RKO (cell line): ENCODE measurements at places on chromosomes 6 and 20.

- DNase-seq = peak; percentile 4
These were observed 22.1 kb upstream of the ADGRF1 start for GRCh38 chr6:47064274-47064673.

DNA sequence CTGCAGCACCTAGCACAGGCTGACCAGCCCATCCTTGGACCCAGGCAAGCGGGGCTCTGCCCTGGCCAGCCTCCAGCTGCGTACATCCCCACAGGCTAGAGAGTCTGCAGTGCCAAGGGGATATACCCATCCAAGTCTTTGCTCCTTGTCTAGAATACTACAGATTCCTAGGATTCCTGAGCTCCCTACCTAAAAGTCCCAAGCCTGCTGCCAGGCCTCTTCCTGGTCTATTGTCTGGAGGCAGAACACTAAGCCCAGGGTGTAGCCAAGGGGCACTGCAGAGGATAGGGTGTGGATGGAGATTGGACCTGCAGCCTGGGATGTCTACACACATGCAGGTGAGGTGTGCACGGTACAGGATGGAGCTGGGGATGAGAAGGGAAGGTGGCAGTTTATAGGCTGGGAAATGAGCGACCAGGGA lies 90.0 kb upstream of the SIRPA start:
- no peak for DNase-seq

DNA sequence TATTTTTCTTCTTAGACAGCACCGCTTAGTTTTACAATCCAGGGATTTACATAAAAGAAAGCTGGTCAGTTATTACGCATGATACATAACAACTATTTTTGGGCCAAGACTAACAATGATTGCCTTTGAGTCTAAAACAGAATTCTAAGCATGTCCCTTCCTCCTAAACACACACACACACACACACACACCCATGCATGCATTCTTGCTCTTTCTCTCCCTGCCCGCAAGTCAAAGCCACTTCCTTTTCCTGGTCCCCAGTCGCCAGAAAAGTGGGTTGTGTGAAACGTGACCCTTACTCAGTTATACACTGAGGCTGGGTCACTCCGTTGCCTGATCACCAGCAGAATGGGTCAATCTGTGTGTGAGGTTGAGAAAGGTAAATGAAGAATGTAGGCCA lies 31.4 kb downstream of the FYN start:
- DNase-seq = no peak

DNA sequence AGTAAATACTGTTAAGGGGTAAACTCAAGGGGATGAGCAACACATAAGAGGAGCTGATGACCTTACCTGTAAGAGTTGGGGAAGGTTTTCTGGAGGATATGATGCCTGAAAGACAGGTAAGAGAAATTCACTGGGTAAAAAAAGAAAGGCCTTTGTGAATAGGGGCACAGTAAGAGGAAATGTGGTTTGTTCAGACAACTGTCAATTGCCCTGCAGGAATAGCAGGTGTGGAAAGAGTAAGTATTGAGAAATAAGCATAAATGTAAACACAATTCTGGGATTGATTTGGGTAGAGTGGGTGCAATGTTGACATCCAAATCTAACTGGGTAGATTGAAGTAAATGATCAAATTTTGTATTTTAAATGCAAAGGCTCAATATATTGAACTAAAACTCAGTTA lies 670.0 kb downstream of the DHX35 start:
- DNase-seq = no peak

- DNase-seq = no peak
These were observed 245.1 kb upstream of the AFDN start for GRCh38 chr6:167581637-167582036.

GRCh38 chr6:88167352-88167937 lies 1.3 kb upstream of the CNR1 start:
- DNase-seq = no peak

DNA sequence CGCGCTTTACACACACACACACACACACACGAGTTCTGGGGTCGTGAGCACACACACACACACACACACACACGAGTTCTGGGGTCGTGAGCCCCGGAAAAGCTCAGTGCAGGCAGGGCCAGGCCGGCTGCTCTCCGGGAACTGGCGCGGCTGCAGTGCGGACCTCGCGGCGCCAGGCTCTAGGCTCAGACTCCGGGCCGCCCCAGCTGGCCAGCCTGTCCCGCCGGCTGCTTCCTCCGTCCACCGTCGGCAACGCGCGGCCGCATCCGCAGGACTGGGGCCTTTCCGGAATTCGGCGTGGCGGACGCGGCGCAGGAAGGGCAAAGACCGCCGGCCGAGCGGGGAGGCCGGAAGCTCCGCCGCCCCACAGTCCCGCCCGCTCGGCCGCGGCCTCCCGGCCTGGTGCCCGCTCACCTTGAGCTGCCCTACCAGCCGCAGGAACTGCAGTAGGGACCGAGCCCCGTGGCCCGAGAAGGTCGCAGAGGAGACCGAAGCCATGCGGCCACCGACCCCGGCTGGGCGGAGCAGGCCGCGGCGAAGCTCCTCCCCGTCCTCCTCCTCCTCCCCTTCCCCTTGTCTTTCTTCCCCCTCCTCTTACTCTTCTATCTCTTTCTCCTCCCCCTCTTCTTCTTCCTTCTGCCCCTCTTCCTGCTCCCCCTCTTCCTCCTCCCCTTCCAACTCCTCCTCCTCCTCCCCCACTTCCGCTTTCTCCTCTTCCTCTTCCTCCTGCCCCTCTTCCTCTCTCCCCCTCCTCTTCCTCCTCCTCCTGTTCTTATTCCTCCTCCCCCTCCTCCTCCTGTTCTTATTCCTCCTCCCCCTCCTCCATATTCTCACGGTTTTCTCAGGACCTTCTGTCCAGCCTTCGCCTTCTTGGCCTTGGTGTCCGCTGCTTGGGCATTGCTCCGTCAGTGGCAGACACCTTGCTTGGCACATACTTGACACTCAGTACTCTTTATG lies at the start of gene HDDC2:
TSS of gene HDDC2 (minus strand) at position 533 of the 957 bp plus-strand sequence. CDS start at position 498, 35 bp downstream.
- DNase-seq = peak; percentile 61

GRCh38 chr20:1130058-1130694 lies 11.8 kb downstream of the PSMF1 start:
- DNase-seq = no peak

DNA sequence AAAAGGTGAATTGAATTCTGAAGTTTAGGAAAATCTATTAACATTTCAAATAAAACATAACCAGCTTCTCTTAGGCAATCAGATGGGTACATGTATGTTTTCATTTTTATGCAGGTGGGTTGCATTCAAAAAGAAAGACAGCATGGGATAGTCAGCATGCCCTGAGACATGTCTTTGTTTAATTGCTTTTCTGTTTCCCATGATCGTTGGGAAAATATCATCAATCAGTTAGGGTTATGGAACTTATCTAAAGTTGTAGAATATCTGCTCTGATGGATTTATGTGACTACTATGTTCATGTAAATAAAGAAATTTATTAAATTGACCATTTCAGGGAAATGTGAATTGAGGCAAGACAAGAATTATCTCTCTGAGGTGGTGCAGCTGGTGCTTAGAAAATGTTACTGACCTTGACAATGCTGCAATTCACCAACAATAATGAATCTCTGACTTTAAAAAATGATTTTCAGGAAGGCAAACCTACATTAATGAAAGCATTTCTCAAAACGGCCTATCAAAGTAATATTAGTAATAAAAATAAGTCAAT lies 112.7 kb downstream of the RFPL4B start:
- no peak for DNase-seq

DNA sequence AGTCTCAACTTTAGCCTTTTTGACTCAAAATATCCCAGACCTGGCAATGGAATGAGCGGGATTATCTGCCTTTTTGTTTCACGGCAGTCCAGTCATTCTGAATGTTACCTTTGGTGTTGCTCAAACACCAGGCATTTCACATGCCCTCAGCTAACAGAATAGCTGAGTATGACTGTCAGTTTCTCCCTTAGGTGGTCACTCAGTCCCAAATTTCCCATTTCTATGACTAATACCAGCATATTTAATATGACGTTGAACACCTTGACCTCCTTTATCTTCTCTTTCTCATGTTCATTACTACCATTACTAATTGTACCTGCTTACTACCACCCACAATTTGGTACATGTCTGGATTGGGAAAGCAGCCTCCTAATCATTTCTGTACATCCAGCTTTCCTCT lies 65.2 kb downstream of the EDN1 start:
- DNase-seq = no peak

GRCh38 chr20:35527122-35527769 lies 2.2 kb downstream of the C20orf173 start:
- DNase-seq = no peak

- DNase-seq = no peak
These were observed 78.2 kb upstream of the EEF1E1 start for GRCh38 chr6:8180327-8181159.

GRCh38 chr6:30900863-30901417 lies 7.1 kb upstream of the GTF2H4 start:
- no peak for DNase-seq

DNA sequence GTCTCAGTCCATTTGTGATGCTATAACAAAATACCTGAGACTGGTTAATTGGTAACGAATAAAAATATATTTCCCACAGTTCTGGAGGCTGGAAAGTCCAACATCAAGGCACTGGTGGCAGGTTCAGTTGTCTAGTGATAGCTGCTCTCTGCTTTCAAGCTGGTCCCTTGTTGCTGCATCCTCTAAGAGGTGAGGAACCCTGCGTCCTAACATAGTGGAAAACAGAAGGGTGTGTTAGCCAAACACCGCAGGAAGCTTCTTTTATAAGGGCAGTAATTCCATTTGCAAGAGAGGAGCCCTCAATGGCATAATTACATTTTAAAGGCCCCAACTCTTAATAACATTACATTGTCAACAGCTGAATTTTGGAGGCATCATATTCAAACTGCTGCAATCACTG lies 372.7 kb downstream of the ADGRB3 start:
- DNase-seq = no peak
